ENCODE measurements at places on chromosomes 6 and 20.

GRCh38 chr20:58155148-58155925 is 73.1 kb downstream of the ANKRD60 start:
- no peak for DNase-seq

- DNase-seq, result no peak
These were observed 67.5 kb upstream of the EDN1 start for GRCh38 chr6:12222405-12223366.

GRCh38 chr6:19333936-19334335 is 503.2 kb upstream of the ID4 start:
- DNase-seq, result no peak

GRCh38 chr6:130150906-130151305 is 71.8 kb downstream of the SAMD3 start:
- no peak for DNase-seq

DNA sequence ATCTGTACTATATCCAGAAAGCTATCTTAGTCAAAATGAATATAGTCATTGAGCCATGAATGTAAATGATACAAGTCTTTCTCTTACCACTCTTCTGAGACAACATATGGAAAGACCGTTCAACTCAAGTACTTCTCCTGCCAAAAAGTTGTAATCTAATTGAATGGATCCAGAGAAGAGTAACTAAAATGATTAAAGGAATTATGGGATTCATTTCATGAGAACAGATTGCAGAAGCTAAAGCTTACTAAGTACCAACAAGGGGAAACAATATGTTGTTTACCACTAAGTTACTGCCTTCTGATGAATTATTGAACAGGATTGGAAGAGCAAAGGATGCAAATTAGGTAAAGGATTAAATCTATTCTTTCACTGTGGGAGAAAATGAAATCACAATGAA is 2.0 kb upstream of the LGSN start:
- no peak for DNase-seq

GRCh38 chr6:45532721-45533210 is 155.0 kb upstream of the SUPT3H start:
- no peak for DNase-seq

- DNase-seq, result no peak
These were observed 153.6 kb upstream of the UST start for GRCh38 chr6:148593130-148593812.

DNA sequence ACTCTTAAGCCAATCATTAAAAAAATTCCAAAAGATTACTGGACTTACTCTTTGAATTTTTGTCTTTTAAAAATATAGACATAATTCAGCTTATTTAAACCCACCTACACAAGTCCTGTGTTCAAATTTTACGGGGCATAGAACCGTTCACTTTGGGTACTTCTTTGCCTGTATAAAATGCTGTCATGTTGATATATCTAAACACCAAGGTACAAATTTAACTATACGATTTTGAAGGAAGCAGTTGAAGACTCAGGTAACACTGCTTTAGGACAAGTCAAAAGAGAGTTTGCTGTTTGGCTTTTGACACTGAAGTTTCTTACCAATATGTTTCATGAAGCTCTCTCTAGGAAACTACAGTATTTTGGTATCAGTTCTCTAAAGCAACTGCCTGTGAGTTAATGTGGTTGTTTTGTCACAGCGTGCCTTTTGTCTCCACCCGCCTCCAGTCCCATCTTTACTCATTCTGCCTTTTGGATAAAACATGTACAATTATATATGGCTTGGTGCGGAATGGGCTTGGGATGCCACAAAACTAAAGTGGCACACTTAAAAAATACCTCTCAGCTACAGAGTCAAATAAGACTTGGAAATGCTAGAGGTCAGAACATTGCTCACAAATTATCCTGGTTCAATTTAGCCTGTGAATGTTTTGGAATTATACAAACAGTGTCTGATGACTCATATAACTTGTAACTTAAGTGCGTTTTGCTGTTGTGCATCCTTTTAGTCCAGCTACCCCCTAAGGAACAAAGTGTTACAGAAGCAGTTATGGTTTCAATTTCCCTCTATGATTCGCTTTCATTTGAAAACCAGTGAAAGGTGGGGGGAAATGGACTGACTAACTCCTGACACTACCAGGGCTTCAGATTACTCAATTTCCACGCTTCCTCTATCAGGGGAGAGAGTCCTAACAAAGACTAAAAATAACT is 38.7 kb downstream of the RGS17 start:
- DNase-seq, result no peak

GRCh38 chr6:111676383-111676782 is 70.7 kb upstream of the TRAF3IP2 start:
- no peak for DNase-seq

DNA sequence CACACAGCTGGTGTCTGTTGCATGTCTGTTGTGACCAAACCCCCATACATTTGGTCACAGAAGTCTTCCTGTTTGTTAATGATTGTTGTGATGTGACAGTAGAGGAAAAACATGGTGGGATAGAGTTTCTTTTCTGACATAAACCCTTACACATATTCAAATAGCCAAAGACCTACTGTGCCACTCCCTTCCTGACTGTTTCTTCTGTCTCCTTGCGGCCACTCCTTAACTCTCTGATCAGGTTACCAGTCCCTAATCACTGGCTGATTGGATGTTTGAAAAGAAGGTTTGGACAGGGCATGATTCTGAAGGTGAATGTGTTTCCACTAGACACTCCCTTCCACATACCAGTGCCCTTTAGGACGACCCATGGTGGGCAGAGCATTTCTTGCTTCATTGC is 101.2 kb downstream of the SCP2D1 start:
- DNase-seq, result no peak

DNA sequence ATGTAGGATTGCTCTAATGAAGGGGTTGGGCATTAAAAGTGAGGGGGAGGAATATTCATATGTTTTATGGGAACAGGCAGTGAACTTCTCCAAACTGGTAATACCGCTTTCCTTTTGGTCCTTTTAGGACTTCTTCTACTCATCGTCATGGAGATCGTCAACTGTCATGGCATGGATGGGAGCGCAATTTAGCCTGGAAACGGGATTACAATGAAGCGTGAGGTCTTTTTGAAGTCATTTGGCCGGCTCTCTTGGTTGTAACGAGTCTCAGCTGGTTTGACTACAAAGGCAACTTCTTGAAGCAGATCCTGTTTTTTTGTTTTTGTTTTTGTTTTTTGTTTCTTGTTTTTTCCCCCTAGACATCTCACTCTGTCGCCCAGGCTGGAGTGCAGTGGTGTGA is 1.4 kb upstream of the HLA-E start:
- DNase-seq, result no peak

DNA sequence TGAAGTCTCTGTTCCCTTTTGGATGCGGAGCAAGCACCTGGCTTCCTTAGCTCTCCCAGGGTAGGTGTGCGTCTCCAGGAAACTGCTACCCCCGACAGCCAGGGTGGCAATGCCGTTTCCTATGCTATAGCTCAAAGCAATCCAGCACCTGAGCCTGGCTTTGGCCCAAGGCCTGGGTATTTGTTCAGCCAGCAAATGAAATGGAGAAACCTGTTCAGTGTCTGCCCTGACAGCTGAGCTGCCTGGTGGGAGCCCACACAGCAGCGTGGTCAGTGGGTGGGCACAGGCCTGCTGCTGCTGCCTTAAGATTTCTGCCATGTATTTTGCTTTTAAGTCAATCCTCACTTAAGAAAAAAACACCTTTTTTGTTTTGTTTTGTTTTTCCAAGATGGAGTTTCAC is 13.7 kb downstream of the SPATA2 start:
- no peak for DNase-seq

- no peak for DNase-seq
These were observed 11.2 kb downstream of the CCDC167 start for GRCh38 chr6:37488476-37488875.

- no peak for DNase-seq
These were observed 1514.8 kb upstream of the DEFB115 start for GRCh38 chr20:29742699-29743100.

DNA sequence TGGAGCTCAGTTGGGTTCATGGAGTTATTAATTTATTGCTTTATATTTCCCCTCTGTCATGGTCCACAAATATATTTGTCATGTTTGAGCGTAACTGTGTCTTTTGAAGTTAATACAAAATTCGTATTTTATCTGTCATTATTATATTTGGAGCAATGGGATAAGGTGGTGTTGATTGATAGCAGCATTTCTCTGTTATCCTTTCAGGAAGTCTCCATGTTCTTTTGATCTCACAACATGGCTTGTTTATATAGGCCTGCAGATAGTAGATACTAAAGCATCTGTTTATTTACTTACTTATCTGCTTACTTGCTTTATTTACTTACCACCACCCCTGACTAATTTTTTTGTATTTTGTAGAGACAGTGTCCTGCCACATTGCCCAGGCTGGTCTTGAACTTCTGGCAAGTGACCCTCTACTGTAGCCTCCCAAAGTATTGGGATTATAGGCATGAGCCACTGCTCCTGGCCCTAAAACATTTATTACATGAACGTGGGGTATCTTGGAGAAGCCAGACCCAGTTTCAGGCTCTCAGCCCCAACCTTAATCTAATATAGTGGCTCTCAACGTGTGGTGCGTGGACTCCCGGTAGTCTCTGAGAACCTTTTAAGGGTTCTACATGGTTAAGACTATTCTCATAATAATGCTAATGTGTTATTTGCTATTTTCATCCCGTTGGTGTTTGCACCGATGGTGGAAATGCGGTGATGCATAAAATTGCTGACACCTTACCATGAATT is 104.2 kb downstream of the NCOA3 start:
- DNase-seq, result no peak

- no peak for DNase-seq
These were observed 61.3 kb upstream of the CARMIL1 start for GRCh38 chr6:25217829-25218228.

DNA sequence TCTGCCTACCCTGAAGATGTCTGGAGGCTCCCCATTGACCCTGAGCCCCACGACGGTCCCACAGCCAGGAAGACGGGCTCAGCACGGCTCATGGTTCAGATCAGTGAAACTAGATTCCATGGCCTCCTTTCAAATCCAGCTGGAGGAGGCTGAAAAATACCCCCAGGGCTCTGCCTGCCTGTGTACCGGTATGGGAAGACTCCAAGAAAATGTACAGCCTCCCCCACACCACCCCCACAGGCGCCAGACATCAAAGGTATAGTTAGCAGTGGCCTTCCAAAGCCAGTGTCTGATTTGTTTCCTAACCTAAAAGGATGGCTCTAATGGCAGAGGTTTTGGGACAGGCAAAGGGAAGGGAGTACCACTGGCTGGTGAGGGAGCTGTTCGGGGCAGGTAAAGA is 86.2 kb upstream of the SNAP25 start:
- no peak for DNase-seq

GRCh38 chr6:1713016-1713600 is 103.4 kb downstream of the FOXC1 start:
- DNase-seq, result no peak

DNA sequence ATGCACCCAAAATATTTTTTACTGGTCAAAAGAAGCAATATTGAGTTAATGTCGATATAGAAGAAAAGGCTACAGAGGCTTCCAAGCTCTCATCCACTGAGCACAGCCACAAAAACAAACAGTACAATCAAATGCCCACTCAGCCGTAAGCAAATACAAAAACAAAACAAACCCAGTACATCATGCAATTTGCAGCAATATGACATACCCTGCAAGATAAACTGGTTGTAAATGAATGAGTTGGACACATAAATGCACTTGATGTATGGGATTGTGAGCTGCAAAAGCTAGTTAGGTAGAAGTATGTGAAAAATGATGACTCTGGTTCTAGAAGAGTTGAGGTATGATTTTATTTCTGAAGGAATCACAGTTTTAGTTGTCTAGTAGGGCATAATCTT is 83.9 kb downstream of the SESN1 start:
- no peak for DNase-seq

- DNase-seq, result no peak
These were observed 117.0 kb upstream of the MLIP start for GRCh38 chr6:53994201-53994600.

GRCh38 chr6:121435444-121436069 is at the start of gene GJA1:
Gene GJA1 (plus strand): TSS chr6:121435646. CDS start chr6:121446848, 11,202 bp downstream.
- DNase-seq, result no peak

DNA sequence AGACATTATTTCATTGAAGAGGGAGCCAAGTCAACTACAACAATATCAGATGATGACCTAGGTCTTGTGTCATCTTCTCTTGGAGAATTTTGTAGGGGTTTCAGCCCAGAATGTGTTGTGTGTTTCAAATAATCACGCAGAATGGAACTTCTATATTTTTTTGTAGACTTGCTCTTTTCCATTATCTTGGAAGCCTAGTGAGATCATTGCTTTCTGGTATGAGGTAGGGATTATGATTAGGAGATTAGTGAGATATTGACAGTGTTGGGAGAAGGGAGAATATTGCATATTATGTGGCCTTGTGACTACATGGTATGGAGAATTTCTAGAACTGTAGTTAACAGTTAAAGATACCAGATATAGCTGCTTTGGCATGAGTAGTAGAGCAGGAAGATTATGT is 423.6 kb upstream of the PLCB4 start:
- DNase-seq, result no peak

GRCh38 chr6:104013312-104013971 is 846.3 kb downstream of the HACE1 start:
- DNase-seq, result no peak

- no peak for DNase-seq
These were observed 8.0 kb upstream of the F13A1 start for GRCh38 chr6:6328451-6328850.

- no peak for DNase-seq
These were observed 140.7 kb downstream of the RNASET2 start for GRCh38 chr6:166815629-166816028.

DNA sequence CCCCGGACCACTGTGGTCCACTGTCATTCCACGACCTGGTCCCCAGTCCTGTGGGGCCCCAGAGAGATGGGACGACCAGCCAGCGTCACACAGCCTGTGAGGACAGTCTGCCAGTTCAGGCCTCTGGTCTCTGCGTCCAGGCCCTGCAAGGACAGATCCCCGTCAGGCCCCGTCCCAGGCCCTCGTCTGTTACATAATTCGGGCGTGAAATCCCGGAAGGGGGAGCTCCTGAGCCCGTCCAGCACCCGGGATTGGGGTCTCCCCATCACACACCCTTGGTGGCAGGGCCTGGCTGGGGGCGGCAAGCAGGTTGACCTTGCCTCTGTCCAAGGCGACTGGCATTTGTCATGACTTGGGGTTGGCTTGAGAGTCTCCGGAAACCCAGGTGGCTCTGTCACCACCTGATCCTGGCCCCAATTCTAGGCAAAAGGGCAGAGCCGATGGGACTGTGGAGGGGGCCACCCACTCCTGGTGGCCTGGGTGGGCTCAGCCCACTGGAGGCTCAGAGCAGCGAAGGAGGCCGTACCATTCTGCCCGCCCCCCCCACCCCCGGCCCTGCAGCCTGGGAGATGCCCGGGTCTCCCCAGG is 73.8 kb upstream of the GATA5 start:
- DNase-seq, result no peak

DNA sequence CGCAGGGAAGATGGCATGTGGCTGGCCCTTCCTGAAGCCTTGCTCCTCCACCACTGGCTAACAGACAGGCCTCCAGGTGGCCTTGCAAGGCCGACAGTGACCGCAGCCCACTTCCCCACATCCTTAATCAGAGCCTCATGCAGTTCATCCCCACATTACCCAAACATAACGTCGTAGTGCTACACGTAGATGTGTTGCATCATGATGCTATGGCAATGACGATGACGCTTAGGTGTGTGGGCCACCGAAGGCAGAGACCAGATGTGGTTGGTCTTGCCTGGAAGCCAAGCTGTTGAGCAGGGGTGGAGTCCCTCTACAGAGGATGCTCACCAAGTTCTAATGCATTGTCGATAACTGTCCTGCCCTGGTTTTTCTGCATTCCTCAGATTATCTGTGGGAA is 5.6 kb downstream of the CD93 start:
- no peak for DNase-seq

- no peak for DNase-seq
These were observed 102.1 kb downstream of the DLGAP4 start for GRCh38 chr20:36408219-36408618.

GRCh38 chr6:14067656-14068055 is 49.9 kb upstream of the CD83 start:
- DNase-seq, result no peak
